Parietal lobe (tissue), 2 donors: ENCODE measurements at places on chromosomes 3 and 15. TPM values are rescaled to one million over a fixed set of nuclear protein-coding genes. Genes with fewer than 3 reads are reported as not detected.

Gene TMIE
- 4.1 TPM for total RNA-seq

Gene CD276
- 52.9 TPM for total RNA-seq

Gene CALML4
- 8.1 TPM for total RNA-seq

Gene PODXL2
- total RNA-seq: 206 TPM

Gene FBXL22
- 0.31 TPM for total RNA-seq

Gene PIGBOS1
- 9.7 TPM for total RNA-seq

Gene DPPA2
- total RNA-seq: not detected

Gene CTSH
- total RNA-seq: 12.5 TPM

Gene A4GNT
- not detected for total RNA-seq

Gene ZSCAN2
- 34.7 TPM for total RNA-seq

Gene CCR3
- not detected for total RNA-seq

Gene TMED3
- total RNA-seq: 21.9 TPM

Gene LMAN1L
- total RNA-seq: not detected

Gene CLSTN2
- 33.2 TPM for total RNA-seq
